ENCODE measurements at places on chromosomes 6 and 20.

DNA sequence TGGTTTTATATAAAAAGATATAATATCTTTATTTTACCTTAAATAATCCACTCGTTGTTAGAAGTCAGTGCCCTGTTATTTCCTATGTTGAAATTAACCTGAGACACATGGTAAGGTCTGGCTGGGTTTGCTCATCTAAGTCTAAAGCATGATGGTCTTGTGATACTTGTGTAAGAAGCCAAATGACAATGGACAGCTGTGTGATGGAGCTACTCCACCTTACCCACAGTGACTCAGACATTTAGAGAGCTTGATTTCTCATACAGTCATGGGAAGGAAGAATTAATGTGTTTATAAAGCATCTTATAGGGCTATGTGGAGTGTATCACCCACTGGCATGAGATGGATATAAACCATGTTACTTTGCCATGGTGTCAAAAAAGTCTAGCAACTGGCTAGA, 11.7 kb downstream of the CTCFL start:
- DNase-seq, result no peak

DNA sequence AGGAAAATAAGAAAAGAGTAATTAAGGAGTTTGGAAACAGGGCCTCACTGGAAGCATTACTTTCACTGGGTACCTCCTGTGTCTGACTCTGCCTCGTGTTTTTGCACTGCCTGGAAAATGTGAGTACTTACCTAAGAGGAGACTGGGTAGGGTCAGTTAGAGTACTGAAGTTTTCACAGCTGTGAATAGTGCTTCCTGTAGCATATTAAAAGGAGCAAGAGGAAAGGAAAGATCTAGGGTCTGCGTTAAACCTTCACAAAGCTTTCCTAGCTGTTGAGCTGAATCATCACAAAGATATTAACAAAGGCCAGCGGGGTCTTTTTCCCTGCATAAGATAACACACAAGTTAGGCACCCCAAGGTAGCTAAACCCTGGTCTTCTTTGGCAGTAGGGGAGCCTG, 82.3 kb downstream of the MLIP start:
- no peak for DNase-seq

GRCh38 chr6:35601331-35602132, 87.2 kb downstream of the FKBP5 start:
- no peak for DNase-seq

GRCh38 chr6:35894776-35895175, 26.1 kb downstream of the SRPK1 start:
- no peak for DNase-seq

DNA sequence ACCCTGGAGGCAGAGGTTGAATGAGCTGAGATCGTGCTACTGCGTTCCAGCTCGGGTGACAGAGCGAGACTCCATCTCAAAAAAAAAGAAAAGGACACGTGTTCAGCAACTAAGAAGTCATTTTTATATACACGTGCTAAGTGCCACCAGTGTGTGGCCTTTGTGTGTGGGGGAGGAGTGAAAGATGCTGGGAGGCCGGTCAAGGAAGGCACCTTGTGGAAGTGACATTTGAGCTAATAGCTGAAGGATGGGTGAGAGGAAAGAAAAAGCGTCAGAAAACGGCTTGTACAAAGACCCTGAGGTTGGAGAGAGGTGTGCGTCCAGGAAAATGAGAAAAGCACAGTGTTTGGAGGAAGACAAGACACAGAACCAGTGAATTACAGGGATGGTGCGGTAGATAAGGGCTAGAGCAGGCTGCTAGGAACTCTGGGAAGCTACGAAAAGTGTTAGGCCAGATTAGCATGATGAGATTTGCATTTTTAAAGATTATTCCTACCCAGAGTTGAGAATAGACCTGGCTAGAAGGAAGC, 11.6 kb downstream of the RREB1 start:
- DNase-seq, result no peak

Measured in NCI-H1694 treated with DMSO at 0.1 percent for 48 hours (cell line).